ENCODE measurements at places on chromosomes 7 and 10.
A peak's percentile ranks its signal among the peaks of the same experiment; 100 is the strongest.

GRCh38 chr7:92725161-92725925 lies 111.0 kb downstream of the CDK6 start:
- DNase-seq, result no peak

DNA sequence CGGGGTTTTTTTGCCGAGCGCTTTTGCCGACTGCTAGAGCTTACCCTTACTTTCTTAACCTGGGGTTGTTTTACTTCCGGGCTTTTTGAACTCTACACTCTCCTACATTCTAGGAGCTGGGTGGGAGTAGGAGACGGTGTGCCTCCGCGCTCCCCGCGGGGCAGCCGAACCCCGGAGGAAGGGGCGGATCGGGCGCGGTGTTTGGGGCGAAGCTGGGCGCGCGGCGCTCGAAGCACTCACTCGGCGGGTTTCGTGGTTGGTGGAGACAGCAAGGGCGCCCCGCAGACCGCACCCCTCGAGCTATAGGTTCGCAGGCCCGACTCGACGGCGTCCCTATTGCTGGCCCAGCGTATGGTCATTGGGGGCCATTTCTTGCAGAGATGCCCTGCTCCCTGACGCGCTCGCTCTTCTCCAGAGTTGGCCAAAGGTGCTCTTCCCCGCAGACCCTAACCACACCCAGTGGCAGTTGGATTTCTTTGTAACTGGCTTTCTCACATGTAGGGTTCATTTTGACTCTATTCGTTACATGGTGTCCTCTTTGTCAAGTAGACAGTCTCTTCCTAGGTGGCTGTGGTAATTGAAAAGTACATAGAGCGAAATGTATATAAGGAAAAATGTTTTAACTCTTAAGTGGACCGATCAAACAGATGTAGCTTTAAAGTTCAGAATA lies 364 bp downstream of the ZNF518A start:
- peak; percentile 79 for DNase-seq

DNA sequence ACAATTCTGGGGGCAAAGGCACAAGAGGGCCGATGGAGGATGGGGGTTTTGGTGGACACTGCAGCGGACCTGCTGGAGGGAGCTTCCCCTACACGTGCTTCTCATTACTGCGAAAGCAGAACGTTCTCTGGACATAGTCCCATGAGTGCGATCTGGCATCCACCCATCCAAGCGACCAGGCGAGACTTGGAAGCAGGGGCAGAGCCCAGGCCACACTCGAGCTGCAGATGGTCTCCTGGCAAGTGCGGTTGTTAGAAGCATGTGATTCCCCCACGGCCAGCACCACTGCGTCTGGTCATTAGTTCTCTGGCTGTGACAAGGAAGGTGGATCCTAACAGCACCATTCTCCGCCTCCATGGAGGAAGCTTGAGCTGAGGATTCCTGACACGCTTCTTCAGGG lies 118.4 kb upstream of the TCERG1L start:
- DNase-seq, result no peak

GRCh38 chr7:104175361-104175984 lies 32.3 kb downstream of the ORC5 start:
- no peak for DNase-seq

- no peak for DNase-seq
Measured at GRCh38 chr10:130300608-130301020, 164.4 kb downstream of the GLRX3 start.

DNA sequence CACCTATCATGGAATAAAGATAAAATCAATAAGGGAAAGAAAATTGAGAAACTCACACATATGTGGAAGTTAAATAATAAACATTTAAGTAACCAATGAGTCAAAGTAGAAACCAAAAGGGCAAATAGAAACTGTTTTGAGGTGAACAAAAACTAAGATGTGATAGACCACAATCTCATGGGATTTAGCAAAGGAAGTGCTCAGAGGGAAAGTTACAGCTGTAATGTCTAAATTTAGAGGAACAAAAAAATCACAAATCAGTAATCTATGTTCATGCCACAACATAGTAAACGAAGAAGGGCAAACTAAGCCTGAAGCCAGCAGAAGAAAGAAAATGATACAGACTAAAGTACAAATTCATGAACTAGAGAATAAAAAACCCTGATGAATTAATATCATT lies 16.3 kb downstream of the CYP3A4 start:
- no peak for DNase-seq

GRCh38 chr7:79781716-79782115 lies 328.2 kb upstream of the MAGI2 start:
- no peak for DNase-seq

DNA sequence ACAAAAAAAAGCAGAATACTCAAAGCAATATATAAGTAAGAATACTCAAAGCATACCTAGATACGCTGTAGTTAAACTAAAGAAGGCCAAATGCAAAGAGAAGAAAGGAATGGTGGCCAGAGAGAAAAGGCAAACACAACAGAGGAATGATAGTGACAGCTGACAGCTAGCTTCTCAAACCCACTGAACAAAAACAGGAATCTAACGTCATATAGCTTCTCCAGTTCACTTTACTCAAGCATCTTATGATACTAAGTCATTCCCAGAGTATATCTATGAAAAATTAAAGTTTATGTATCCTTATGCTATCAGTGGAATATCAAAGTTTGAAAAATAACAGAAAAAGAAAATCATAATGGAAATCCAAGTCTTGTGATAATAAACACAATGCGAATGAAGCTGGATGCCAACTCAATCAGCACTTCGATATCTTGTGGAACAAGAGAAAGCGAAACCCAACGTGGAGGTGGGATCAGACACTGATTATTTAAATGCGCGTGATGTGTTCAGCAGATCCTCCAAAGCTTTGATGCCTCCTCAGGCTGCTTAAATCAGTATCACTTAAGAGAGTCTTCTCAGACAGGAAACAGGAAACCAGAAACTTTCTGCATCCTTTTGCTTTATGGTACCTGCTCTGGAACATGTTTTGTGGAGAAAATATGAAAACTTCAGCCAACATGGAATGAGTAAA lies 102.8 kb downstream of the PIP4K2A start:
- peak; percentile 79 for DNase-seq

DNA sequence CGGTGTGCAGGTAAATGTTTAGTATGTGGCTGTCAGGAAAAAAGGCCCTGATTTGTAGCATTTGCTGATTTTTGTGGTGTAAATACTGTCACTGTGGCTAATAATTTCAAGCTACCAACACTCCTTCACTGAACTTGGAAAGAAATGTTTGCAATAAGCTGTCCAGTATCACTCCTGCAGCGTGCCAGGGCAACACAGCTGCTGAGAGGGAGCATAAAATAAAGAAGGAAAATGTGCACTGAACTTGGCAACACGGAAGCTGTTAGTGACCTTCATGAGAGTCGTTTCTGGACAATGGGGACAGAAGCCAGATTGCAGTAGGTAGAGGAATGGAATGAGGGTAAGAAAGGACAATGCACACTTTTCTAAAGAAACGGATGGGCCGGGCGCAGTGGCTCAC lies 37.9 kb upstream of the FHIP2A start:
- no peak for DNase-seq

- no peak for DNase-seq
Measured at GRCh38 chr10:77875730-77876129, 50.8 kb downstream of the DLG5 start.

DNA sequence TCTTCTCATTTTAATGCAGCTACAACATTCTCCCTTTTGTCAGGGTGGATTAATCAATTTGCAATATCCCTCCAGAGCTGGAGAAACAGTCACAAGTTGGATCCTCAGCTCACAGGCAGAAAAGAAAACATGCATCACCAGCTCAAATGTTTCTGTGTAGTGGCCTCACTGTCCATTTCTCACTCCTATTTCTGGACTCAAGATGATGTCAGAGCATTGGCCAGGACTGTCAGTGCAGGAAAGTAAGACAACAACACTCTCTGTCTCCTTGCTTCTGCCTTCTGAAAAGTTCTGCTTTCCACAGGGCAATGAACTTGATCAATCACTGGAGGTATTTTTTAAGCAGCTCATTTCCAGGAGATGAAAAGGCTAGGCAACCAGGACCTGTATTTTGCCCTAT lies 8.2 kb upstream of the SVIL start:
- DNase-seq, result no peak

DNA sequence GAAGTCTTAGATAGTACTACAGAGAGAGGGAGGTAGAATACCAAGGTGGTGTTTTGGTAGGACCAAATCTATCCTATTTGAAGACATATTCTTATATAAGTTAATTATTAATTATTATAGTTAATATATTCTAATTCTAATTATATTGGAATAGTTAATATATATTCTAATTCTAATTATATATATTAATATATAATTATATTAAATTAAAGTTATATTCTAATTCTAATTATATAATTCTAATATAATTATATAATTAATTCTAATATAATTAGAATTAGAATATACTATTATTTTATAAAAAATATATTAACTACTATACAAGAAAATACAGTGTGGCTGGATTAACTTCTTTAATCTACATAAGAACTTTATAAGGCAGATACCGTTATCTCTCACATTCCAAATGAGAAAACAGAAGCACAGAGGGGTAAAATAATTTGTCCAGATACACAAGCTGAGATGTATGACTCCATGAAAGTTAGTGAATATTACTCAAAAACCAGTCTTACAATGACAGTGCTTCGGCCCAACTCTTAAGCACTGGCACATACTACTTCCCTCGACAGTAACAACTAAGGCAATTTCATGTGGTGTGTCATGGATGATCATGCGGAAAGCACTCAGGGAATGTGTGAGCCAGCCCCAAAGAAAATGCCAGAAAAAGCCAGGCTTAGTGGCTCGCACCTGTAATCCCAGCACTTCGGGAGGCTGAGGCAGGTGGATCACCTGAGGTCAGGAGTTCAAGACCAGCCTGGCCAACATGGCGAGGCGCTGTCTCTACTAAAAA lies 42.6 kb downstream of the TYW1B start:
- DNase-seq, result no peak

DNA sequence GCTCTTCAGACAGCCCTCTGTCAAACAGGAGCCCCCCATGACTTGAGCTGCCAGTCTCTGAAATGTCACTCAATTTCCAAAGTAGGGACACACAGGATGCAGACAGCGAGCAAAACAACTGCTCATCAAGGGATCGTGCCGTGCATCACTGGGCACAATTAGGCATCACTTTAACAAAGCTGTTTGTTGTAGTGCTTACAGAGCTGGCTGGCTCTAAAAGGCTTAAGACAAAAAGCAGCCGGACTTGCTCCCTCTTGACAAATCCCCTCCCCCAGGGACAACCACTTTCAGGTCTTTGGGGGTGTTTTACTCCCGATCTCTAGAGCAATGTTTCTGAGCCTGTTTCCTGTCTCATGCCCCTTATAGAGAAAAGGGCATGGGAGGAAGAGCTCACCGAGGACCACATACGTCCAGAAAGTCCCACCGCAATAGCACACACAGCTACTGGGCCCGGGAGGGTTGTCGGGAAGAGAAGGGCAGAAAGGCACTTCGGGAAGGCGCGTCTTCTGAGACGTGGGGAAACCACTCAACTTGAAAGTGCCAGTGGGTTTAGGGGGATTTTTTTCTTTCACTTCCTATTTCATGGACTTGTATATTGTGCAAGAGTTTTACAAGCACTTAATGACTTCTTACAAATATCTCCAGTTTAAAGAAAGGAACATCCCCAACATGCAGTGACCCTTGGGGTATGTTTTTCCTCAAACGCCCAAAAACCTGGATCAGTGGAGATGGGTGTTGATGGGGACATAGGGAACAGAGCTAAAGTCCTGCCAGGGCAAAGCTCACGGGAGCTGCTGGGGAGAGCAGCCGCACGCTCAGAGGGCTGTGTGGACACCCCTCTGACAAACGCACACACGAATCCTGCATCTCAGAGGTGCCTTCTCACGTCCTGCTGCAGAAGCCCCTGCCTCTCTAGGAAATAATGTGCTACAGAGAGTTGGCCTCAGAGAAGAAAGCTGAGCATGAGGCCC lies 27.1 kb downstream of the LRRC20 start:
- DNase-seq, result peak; percentile 53

DNA sequence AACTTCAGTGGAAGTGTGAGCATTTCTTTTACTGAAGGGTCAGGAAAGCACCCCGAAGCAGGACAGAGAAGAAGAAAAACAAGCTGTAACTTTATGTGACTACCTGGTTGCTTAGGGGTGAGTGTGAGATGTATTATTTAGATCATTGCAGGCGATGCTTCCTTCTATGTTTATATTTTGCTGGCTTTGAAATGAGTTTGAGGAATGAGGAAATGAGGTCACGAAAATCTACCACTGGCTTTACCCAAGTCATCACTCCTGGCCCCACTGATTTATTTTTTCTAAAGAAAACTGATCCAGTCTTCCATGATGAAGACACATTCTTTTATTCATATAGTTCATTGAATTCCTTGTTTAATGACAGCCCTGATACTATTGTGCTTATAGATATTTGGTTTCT lies 716.6 kb upstream of the FZD8 start:
- DNase-seq, result no peak

DNA sequence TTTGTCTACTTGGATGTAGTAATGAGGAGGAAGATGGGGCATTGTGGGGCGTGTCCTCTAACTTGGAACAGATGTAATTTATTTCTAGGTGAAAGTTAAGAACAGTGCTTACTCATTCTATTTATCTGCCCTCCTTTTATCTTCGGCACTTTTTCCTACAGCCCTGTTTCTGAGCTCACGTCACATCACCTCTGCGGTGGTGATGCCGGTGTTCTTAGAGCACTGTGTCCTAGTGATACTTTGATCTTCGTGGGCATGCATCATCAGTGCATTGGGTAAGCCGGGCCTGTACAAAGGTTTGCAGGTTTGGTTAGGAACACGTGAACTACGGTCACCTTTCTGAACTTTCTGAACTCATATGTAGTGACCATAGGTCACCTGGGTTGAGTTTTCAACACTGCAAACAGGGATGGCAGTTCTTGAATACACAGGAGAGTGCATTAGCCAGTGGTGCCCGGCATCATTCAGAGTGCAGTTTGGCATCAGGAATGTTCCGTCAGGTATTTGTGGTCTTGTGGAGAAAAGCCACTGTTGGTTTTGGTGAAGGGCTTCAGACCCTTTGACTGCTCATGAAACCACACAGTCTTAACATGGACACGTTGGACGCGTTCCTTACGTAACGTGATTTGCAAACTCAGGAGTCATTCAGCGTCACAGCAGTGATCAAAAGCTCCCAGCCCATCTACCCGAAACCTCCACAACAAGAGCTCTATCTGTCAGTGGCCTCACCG lies 5.6 kb downstream of the POR start:
- no peak for DNase-seq

- peak; percentile 88 for DNase-seq
Measured at GRCh38 chr10:91409869-91410637, at the start of gene HECTD2. HECTD2 (plus strand) TSS chr10:91410344; CDS start chr10:91410439, 95 bp downstream.

GRCh38 chr10:75431180-75432111 lies at the start of gene LRMDA:
LRMDA (plus strand) TSS chr10:75431624.
- DNase-seq, result peak; percentile 42

DNA sequence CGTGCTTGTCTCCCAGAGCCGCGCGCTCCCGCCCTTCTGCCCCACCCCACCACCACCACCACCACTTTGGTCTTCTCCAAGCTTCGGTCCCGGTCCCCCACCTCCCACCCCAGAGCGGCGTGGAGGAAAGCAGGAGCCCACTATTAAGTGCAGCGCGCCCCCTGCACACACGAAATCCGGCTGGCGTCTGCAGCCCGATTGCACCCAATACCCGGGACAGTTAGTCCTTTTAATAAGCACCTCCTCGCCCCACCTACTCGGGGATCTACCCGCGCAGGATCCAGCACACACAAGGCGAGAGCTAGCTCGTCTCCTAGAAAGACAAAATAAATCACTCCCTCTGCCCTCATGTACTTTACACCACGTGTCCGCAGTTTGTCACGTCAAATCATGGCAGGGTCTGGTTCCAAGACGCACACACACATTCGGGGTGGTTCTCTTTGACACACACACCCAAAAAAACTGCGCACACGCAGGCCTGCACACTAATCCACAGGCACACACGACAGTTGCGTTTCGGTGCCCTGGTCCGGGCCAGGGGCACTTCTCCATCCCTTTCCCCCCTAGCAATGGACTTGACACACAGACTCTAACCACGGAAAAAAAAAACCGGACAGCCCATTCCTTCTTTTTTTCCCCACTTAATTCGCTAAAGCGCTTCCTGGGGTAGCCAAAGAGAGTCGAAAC lies 1.6 kb downstream of the SFMBT2 start:
- DNase-seq, result peak; percentile 50

All from CD4-positive, alpha-beta T cell treated with Interleukin-15 for 1 hour (primary cell).